ENCODE measurements at places on chromosomes 11 and 22.

DNA sequence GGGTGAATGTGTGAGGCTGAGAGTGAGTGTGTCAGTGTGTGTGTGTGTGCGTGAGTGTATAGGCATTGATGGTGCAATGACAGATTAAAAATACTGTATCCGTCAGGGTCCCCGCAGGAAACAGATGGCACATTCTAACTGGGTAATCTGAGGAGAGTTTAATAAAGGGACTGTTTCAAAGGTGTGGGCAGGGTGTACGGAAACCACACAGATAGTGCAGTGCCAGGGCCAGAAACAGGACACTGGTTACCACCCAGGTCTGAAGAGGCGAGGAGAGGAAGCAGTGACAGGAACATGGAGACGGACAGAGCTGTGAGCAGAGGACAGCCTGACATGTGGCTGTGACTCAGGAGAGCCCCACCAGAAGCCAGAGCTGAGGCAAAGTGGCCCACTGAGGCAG is 16.5 kb downstream of the P2RX3 start:
- DNase-seq, result no peak

DNA sequence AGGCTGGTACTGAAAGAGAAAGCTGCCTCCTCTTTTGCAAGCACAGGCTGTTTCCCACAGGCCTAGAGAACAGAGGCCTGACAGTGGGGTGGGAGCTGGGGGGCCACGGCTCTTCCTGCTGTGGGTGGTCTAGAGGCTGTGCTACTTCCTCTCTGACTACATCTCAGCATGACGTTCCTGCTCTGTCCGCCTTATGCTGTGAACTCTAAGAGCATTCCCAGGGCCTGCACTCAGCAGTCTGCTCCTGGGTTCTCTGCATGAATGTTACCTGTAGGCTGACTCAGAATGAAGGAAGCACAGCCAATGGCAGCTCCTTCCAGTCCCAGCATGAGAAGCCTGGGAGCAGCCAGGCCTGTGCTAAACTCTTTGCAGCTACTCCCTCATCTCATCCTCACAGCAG is 534.3 kb downstream of the NTM start:
- peak; percentile 59 for DNase-seq

DNA sequence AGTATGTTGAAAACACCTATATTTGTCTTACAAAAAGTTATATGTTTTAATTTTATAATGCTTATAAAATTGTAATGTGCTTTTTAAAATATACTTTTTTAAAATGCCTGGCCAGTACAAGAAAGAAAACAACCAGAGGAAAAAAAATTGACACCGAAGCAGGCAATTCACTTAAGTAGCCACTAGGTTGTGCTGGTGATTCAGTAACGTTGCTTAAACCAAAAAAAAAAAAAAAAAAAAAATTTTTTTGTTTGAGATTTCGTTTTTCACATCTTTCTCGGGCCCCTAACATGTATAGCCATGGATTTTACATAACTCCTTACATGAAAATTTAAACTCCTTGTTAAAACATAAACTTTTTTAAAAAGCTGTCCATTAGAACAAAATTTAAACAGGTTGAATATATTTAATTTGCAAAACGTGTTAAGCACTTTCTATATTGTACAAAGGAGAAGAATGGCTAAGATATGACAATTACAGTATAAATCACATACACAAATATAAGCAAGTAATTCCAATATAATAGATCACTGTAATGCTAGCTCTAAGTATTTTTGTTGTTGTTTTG is 9.2 kb downstream of the OR8B4 start:
- peak; percentile 48 for DNase-seq

- no peak for DNase-seq
Measured at GRCh38 chr22:30640839-30641430, 5.4 kb downstream of the SLC35E4 start.

DNA sequence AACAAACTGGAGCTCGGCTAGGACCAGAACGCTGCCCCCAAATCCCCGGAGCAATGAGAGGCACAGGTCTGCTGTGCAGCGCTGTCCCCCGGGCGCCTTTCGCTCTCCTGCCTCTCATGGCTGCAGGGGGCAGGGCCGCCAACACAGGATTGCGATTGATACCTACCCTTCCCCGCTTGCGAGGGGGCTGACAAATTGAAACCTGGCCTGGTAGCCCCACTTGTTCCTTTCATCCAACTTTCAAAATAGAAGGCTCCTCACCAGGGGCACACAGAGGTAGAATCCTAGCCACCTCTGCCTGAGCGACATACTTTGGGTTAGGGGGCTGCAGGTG is 642 bp upstream of the CASTOR1 start:
- no peak for DNase-seq

DNA sequence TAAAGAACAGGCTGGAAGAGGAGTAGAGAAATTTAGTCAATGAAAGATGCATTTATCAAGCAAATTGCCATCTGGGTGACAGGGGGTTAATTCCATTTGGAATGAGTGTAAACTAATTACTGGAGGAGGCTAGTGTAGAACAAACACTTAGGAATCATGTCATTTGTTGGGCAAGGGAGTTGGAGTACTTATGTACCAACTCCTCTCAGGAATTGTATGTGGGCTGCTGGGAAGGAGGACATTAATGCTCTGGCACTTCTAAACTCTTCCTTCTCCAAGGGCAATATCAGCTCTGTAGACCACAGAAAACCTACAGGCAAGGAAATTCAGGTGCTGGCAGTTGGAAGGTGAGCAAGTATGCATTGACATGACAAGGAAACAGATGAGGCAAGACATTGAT is 141.0 kb downstream of the MSANTD4 start:
- no peak for DNase-seq

DNA sequence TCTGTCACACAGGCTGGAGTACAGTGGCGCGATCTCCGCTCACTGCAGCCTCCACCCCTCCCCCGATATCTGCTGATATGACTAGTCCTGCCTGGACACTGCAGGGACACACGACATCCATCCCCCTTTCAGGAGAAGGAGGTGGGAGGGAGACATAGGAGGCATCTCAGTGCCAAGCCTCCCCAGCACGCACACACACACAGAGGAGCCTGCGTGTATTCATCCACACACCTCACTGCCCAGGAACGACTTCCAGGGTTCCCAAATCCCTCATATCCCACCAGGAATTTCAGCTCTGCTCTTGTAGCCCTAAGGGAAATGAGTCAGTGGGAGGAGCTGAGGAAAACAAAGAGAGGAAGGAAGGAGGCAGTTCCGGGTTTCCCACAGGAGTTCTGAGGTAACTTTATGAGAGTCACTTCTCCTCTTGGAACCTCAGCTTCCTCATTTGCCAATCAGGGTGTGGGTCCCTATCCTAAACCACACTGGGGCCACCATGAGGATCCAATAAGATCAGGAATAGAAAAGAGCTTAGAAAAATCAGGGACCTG is 37.2 kb upstream of the ACER3 start:
- peak; percentile 51 for DNase-seq

DNA sequence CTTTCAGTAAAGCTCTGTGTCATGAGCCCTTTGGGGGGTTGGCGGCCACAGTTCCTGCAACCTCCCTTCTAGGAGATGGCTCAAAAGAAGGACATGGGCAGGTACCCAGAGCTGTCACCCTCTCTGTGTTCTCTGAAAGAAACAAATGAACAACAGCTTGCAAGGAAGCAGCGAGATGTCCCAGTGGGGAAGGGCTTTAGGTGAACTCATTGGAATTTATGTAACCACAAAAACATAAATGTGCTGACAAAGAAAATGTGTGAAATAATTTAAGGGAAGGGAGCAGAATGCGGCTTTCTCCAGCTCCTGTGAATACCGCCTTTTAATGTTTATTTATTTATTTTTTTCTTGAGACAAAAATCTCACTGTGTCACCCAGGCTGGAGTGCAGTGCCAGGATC is 3.3 kb downstream of the PARVG start:
- DNase-seq, result peak; percentile 54

DNA sequence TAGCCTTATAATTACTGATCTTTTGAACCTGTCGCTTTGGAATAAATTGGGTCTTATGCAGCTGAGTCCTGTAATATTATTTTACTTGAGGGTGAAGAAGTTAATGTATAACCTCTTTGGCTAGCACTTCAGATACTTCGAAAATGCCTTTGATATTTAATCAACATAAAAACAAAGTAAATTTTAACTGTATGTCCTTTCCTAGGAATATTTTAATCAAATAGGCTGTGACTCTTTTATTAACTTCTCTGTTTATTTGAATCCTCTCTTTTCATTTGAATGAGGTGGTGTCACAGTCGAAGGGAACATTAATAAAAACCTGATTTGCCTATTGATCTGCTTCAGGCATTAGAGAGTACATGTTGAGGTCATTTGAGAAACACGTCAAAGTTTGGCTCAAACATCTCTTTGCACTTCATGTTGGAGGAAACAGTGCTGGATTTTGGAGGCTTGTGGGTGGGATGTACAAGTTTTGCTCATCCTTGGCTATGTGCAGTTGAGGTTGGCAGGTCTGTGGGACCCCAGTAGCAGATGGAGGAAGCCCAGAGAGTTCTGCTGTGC is 143.6 kb downstream of the NCAM1 start:
- no peak for DNase-seq

DNA sequence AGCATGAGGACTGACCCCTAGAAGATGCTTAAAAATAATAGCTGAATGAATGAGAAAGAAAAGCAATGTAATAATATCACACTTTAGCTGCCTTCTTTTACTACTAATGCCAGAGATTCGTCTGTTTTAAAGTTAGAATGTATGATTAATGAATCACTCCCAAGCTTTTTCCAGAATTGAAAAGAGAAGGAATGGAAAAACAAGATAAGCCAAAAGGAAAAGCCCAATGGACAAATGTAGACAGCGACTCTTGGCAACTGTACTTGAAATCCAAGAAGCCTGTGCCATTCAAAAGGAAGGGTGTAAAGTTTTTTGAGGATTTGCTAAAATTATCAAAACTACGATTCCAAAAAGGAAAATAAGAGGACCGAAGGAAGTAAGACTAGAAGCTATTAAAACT is 40.8 kb upstream of the PAMR1 start:
- no peak for DNase-seq

GRCh38 chr11:94560834-94561233 is 6.3 kb upstream of the PIWIL4 start:
- no peak for DNase-seq

GRCh38 chr11:118610773-118611432 is 3.5 kb downstream of the PHLDB1 start:
- no peak for DNase-seq

DNA sequence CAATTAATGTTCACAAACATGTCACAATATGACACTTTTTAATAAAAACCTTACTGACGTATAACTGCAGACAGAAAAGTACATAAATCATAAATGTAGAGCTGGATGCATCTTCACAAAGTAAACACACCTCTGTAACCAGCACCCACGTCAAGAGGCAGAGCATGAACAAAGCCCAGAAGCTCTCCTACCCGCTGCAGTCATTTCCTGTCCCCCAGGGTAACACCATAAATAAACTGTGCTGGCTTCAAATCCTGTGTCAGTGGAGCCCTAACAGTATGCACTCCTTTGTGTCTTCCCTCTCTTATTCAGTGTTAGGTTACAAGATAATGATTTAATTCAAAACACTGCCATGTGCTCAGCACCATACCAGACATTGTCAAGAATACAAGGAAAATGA is 5.7 kb downstream of the SYT13 start:
- DNase-seq, result no peak

DNA sequence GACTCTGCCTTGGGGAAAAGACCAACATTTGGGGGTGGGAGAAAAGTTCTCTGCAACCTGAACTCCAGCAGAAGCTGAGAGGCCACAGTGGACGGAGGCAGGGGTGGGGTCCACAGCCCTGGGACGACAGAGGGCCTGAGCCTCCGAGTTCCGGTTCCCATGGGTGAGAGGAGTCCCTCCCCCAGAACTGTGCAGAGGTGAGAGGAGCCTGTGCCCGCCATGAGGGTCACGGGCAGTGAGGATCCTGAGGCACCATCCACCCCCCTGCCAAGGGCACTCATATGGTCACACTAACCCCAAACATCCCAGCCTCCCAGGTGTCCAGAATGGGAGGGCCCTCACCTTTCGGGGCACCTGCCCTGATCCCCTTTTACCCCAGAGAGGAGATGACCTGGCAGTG is 30.5 kb downstream of the KIAA0930 start:
- no peak for DNase-seq

GRCh38 chr11:133081020-133081419 is 451.3 kb downstream of the OPCML start:
- no peak for DNase-seq
